ENCODE measurements at places on chromosomes 16 and 17.

DNA sequence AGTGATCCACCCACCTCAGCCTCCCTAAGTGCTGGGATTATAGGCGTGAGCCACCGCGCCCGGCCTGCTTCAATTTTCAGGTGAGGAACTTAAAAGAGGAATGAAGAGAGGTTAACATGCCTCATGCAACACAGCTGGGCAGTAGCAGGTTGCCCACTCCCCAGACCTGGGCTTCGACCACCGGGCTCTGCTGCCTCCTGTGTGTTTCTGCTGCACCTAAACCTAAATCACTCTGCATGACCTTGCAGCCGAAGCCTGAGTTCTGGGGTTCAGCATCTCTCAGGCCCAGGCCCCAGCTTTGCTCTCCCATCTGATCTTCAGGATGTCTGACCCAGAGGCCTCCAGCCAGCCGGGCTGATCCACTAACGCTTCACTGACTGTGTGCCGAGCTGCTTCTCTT, 112.6 kb downstream of the OR1D5 start:
- no peak for DNase-seq

GRCh38 chr17:65436871-65437270, 124.6 kb downstream of the AXIN2 start:
- DNase-seq: no peak

GRCh38 chr17:56319531-56319930, 166.3 kb downstream of the ANKFN1 start:
- DNase-seq: no peak

DNA sequence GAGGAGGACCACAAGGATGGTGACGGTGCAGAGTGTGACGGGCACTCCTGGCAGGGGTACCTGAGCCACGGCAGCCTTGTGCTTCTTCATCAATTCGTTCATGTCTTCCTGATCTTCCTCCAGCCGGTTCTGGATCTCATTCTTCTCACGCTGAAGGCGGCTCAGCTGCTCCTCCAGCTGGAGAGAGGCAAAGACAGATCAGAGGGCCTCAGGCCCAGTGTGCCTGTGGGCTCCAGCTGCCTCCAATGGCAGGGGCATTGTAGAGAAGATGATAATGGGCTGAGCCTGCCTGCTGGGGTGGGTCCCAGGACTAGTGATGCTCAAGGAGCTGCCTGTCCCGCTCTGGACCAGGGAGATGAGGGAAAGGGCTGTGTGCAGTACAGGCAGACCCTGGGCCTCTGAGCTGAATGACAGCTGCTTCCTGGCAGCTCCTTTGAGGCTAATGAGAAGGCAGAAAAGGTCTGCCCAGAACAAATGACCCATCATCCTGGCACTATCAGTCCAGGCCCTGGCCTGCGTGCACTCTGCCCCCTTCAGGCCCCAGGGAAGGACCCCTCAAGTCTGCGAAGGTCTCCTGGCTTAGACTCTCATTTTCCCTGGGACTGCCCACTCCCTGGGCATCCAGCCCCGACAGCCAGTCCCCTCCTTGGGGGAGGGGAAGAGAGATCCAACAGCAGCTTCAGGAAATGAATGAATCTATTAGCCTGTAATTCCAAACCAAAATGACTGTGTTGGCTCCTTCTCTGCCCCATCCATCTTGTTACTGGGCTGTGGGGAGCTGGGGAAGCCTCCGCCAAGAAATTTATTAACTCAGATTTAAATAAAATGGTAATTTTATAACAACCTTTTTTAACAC, 48.0 kb downstream of the PIPOX start:
- DNase-seq: no peak

GRCh38 chr17:61480414-61480807, 28.2 kb downstream of the TBX4 start:
- DNase-seq: no peak

- DNase-seq: no peak
Observed at GRCh38 chr16:49437344-49437743, 63.7 kb downstream of the C16orf78 start.

DNA sequence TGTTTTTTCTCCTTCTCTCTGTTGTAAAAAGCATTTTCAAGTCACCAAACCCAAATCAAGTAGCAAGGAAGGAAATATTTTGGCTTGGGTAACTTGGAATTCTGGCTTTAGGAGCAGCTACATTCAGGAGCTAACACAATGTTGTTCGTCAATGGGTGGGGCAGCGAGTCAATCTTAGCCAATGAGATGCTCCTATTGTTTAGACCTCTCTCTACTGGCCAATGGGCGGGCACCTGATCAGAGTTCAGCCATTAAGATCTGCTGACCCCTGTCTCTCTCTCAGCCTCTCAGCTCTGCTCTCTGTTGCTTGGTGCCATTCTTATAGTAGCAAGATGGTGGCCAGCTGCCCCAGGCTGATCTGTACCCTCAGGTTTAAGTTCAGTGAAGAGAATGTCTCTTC, 83.2 kb downstream of the IRX3 start:
- no peak for DNase-seq

DNA sequence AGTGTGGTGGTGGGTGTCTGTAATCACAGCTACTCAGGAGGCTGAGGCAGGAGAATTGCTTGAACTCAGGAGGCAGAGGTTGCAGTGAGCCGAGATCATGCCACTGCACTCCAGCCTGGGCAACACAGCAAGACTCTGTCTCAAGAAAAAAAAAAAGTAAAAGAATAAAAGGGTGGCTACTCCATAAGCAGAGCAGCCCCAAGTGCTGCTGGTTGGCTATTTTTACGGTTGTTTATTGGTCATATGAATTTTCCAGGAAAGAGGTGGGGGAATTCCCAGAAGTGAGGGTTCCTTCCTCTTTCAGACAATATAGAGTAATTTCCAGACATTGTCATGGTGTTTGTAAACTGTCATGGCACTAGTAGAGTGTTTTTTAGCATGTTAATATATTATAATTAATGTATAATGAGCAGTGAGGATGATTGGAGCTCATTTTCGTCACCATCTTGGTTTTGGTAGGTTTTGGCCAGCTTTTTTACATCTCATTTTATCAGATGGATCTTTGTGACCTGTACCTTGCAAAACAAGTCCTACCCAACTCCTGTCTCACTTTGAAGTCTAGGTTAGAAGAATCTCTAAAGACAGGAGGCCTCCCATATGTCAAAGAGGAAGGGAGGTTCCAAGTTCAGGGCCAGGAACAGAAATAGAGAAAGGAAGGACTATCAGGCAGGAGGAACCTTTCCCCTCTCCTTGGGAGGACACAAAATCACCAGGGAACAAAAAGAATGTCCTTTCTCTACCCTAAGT, 39.1 kb downstream of the HOXB1 start:
- no peak for DNase-seq

GRCh38 chr17:64537488-64537887, 30.7 kb downstream of the CEP95 start:
- DNase-seq: no peak

DNA sequence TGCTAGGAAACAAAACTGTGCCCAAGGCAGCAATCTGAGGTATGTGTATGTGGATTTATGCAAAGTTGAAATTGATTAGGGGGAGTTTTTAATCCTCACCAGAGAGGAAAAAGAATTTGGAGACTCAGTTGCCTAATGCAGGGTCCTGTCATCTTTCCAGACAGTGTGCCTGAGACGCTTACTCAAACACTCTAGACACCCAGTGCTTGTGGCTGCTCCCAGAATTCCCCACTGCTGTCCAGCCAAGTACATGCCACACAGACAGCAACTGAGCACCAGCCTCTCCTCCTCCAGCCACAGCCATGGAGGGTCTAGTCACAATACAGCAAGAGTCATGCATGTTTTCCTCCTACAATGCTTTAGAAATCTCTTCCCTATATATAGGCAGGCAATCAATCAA, 118.1 kb downstream of the HIC1 start:
- no peak for DNase-seq

- no peak for DNase-seq
Observed at GRCh38 chr17:5248821-5249479, 14.3 kb upstream of the SCIMP start.

DNA sequence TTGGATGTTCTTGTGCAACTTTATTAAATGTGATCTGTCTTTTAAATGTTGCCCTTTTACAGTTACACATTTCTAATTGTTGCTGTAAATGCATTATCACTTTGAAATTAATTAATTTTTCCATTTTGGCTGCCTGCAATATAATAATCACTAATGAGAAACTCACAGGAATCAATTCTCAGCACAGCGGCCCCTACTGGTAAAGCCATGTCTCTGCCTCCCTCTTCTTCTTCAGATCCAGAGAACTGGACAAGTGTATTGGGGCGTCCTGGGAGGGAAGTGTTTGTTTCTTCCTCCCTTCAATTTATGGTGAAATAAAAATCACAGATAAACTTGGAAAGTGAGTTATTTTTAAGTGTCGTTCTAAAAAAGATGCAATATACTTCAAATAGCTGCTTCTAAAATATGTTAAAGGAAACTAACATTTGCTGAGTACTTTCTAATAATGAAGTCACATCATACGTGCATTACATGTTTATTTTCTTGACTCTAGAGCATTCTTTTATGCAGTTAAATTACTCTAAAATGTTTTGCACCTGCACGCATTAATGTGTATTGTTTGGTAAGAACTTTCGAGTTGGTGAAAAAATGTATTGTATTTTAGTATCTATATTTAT, 338.0 kb downstream of the WWOX start:
- DNase-seq: peak; percentile 5

DNA sequence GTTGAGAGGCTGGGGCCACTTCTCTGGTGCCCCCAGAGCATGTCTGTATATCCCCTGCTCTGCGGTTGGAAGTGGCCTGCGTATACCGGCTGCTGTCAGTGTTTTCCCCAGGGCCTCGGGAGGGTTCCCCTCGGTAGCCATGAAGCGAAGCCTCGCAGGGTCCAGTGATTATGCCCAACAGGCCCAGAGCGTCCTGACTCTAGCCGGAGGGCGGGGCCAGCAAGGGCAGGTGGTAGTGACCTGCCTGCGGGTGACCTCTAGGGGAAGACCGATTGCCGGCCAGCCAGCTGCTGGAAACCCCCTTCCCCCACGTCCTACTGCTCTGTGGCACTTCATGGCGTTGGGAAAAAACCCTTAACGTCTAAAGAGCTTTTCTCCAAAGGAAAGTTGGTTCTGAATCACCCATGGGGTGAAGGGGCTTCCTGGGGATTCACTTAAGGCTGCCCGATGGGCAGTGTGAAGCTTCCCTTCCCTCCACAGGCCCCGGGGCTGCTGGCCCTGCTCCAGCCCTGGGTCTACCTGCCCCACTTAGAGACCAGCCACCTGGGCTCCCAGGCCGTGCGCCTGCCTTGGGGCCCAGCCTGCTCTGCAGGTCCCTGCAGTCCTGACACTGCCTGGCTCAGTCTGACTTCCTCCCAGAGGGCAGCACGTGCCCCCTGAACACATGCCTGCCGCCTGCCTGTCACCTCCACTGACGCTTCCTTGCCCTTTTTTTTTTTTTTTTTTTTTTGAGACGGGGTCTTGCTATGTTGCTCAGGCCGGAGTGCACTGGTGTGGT, 72.8 kb downstream of the SOCS1 start:
- DNase-seq: no peak

- no peak for DNase-seq
Observed at GRCh38 chr17:35011671-35012216, 31.4 kb downstream of the LIG3 start.

DNA sequence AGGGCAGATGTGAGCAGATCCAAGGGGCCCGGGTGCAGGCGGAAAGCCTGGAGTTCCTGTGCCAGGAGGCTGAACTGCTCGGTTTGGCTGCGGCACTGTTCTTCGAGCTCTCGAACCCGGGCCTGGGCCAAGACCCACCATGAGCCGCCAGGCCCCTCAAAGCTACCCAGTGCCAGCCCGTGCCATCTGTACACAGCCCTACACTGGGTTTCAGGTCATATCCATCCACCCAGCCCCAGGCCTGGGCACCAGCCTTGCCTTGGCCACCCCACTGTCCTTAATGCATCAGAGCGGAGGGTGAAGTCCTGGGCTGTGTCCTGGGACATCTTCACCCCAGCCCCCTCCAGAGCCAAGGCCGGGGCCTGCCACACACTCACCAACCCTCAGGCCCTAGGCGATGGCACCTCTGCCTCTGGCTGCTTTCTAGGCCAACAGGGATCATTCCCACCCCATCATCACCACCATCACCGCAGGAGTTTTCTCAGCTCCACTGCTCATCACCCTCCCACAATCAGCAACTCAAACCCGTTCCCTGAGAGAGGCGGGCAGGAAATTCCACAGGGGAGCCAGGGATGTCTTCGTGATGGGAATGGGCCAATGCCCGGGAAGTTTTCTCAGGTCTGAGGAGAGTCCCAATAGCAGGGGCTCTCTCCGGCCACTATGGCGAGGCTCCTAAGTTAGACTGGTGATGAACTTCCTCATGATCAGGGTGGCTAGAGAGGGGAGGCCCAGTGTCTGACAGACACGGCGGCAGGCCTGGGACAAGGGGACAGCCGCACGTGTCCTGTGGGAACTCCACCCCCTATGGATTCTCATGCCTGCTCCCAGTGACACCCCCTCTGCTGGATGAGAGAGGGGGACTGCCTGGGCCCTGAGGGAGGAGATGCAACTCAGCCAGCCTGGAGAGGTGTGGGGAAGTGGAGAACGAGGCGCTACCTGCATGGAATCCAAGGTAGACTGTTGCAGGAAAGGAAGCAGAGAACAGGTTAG, 9.1 kb downstream of the TSPOAP1 start:
- no peak for DNase-seq

DNA sequence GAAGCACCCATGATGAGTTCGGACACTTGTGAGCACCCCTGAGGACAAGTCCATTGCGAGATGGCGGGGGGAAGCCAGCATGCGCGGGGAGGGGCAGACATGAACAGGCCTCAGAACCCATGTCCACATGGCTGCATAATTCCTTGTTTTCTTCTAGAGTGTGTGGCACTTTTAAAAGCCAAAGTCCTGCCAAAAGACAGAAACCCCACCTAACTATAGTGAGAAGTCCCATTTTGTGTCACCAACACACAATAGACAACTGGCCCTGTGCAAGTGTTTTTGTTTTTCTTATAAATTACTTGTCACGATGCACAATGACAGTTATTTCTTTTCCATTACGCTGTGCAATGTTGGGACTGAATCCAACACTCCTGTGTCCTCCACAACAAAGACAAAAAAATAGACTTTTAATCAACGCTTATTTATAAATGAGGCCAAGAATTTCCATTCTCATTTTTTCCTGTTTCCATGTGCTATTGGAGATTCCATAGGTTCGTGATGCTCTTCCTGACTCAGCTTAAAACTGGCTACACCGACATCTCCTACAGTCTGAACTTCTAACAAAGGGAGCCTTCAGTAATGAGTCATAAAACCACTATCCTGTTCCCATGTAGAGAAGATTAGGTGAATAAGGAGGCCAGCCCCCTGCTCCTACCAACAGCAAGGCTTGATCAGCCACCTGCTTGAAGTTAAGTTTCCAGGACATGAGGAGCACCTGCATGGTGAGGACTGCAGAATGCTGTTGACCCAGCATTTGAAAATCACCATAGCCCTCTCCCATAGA, 98.9 kb downstream of the ZNF423 start:
- no peak for DNase-seq

- DNase-seq: no peak
Observed at GRCh38 chr16:17176199-17176598, 294.6 kb downstream of the XYLT1 start.

DNA sequence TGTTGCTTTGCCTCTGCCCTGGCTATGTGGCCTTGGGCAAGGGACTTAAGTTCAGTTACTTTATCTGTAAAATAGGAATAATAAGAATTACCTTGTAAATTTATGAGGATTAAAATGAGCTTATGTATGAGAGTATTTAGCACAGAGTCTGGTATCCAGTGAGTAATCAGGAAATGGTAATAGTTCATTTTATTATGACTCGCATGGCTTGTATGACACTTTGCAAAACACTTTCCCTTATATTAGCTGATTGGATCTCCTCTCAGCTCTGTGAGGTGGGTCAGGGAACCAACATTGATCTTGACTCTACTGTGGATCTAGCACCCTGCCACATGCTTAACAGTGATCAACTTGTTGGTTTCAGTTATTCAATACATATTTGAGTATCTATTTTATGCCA, 8.3 kb upstream of the CDH3 start:
- DNase-seq: no peak

Measured in T-helper 1 cell (primary cell).